ENCODE measurements at places on chromosomes 12 and 14. TPM values are rescaled to one million over a fixed set of nuclear protein-coding genes. Genes with fewer than 3 reads are reported as not detected.

DNA sequence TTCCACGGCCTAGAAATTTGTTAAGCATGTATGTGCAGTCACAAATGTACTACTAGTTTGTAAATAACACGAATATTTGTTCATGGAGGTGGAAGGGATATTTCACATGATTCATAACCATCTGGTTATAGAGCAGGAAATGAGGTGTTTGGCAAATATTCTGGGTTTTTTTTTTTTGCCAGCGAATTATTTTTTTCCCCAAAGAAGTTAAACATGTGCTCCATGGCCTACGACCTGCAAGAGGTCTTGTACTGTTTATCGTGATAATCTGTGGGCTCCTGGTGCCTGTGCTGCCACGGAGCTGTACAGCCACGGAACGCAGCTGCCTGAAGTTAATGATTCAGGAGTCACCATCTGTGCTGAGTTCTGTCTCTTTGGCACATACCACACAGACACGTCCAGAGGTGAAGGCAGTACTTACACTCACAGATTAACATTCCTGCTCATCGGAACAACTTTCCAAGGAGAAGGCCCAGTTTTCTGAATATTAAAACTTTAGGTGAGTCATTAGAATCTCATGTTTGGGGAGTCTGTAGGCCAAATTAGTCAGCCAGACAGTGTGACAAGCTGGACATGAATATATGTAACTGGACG lies 156.3 kb downstream of the TMX1 start:
- H3K27ac ChIP-seq, result peak overlapping the region; percentile 98
- peaks cover 61% of the 10 kb centered on the region for H3K4me1 ChIP-seq
- no peaks in the 10 kb centered on the region for H3K27me3 ChIP-seq
- peak; percentile 99 for DNase-seq
- H3K36me3 ChIP-seq, result no peaks in the 10 kb centered on the region
- H3K4me3 ChIP-seq, result peak overlapping the region; percentile 32

DNA sequence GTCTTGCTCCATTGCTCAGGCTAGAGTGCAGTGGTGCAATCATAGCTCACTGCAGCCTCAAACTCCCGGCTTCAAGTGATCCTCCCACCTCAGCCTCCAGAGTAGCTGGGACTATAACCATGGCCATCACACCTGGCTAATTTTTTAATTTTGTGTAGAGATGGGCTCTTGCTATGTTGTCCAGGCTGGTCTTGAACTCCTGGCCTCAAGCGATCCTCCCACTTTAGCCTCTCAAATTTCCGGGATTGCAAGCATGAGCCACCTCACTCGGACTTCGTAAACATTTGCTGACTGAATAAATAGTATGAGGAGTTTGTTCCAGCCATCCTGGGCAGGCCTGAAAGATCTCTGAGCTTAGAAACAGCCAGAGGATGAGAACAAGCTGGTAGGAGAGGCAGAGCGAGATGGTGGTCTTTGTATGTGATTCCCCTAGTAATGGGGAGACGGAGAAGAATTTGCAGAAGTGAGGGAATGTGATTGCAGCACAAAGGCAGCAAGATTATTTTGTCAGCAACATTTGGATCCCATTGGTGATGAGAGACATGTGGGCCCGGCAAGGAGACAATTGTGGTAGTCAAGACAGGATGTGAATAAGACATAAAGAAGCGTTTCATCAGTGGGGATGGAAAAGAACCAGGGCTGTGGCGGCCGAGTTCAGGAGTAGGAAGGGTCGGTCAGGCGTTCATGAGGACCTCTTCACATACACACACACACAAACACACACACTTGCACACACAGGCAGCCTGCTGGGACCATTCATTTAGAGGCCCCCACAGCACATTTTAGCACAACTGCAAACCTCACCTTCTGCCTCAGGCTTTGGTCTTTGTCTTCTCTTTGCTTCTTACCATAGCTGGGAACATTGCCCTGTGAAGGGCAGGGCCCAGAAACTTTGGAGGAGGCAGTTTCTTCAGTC lies 155.5 kb downstream of the ZFP36L1 start:
- no peak for DNase-seq
- H3K4me1 ChIP-seq, result no peaks in the 10 kb centered on the region
- H3K4me3 ChIP-seq, result no peak overlapping the region
- no peak overlapping the region for H3K27ac ChIP-seq

STXBP6 gene
- 0.40 TPM for total RNA-seq

DNA sequence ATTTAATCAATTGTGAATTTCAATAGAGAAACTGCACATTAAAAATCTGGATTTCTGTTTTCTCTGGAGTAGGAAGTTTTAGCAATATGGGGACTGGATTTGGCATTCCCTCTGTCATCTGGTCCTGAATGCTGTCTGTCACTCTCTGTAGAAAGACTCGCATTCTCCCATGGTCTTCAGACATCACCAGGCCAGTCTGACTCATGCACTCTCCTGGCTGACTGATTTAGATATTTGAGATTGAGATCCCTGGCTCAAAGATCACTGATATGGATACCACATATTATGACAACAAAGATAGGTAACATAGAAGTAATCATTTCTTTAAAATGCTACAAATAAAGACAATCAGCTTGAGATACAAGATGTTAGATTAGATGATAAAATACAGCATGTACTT lies 524.5 kb downstream of the GALC start:
- no peak overlapping the region for H3K27ac ChIP-seq
- no peak overlapping the region for H3K4me3 ChIP-seq
- no peaks in the 10 kb centered on the region for H3K4me1 ChIP-seq

DNA sequence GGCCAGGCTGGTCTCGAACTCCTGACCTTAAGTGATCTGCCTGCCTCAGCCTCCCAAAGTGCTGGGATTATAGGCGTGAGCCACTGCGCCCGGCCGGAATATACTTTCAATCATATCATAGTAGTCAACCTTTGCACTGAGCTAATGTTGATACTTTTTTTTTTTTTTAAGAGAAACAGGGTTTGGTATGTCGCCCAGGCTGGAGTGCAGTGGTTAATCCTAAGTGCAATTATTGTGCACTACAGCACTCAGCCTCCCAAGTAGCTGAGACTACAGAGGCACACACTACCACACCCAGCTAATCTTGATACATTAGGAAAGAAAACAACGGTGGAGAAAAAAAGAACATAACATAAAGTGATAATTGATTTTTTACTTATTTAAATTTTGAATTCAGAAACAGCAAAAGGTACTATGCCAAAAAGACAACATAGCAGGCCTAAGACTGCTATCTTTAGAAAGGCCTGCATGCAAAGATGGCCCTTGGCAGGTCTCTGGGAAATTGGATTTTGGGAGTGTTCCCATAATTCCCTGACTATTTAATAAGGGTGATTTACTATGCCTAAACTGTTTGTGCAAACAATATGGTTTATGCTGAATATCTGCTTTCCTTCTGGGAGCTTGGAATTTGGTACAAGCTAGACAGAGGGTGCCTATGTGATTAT lies 15.5 kb downstream of the BTBD7 start:
- H3K36me3 ChIP-seq, result peaks cover 7% of the 10 kb centered on the region
- no peak overlapping the region for H3K4me3 ChIP-seq
- H3K27ac ChIP-seq, result no peak overlapping the region
- no peaks in the 10 kb centered on the region for H3K27me3 ChIP-seq
- H3K4me1 ChIP-seq, result peaks cover 19% of the 10 kb centered on the region

DNA sequence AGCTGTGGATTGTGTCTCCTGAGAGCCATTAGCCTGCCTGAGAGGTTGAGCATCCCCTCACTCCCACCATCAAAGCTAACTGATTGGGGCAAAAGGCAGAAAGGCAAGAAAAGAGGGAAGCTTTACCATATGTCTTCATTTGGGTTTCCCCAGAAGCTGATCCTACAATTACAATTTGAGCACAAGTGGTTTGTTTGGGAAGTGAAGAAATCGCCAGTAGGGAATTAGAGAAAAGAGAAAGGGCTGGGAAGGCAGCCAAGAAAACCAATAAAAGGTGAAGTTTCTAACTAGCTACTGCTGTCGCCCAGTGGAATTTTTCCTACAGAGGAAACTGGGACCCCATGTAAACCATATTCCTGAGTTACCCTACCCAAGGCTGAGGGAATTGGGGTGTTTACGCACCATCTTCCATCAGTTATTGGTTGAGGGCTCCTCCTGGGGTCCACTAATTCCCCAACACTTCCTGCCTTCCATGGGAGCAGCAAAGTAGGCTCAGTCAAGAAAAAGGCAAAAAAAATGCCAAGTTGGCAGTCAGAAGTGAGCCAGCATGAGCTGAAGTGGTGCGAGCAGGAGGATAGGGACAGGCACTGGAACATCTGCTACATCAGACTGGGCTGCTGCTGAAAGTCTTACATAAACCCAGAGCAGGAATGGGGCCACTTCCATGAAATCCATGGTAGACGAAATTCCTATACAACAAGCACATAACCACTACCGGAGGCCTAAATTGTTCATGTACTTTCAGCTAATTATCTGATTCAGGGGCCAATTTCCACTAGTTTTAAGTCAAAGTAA lies 17.3 kb downstream of the KCNK10 start:
- no peak overlapping the region for H3K27ac ChIP-seq
- H3K27me3 ChIP-seq, result peaks cover 14% of the 10 kb centered on the region
- H3K4me1 ChIP-seq, result no peaks in the 10 kb centered on the region
- no peaks in the 10 kb centered on the region for H3K36me3 ChIP-seq
- no peak overlapping the region for H3K4me3 ChIP-seq

- no peak for DNase-seq
- H3K4me1 ChIP-seq, result peaks cover 48% of the 10 kb centered on the region
- peak overlapping the region; percentile 86 for H3K4me3 ChIP-seq
- H3K36me3 ChIP-seq, result peaks cover 22% of the 10 kb centered on the region
Measured at GRCh38 chr14:51654533-51654845, 2.8 kb downstream of the FRMD6 start.

WSCD2 gene
- total RNA-seq, result not detected

DNA sequence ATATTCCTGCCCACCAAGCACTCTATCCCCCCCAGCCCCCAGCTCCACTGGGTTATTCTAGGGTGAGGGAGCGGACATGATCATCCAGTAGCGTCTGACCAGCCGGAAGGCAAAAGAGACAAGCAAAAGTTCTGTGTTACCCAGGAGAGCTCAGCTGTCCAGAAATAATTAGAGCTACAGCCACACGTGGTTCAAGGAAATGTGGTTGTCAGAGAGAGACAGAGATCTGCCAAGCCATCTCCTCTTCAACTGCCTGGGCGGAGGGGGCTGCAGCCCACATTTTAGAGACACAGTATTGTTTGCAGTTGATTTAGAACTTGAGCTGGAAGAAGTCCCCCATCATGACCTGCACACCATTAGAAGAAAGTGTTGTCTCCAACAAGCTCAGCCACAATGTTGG lies 30.4 kb downstream of the DAO start:
- H3K4me1 ChIP-seq, result peaks cover 15% of the 10 kb centered on the region
- no peak overlapping the region for H3K4me3 ChIP-seq
- H3K36me3 ChIP-seq, result no peaks in the 10 kb centered on the region
- H3K27ac ChIP-seq, result no peak overlapping the region
- DNase-seq, result no peak

DNA sequence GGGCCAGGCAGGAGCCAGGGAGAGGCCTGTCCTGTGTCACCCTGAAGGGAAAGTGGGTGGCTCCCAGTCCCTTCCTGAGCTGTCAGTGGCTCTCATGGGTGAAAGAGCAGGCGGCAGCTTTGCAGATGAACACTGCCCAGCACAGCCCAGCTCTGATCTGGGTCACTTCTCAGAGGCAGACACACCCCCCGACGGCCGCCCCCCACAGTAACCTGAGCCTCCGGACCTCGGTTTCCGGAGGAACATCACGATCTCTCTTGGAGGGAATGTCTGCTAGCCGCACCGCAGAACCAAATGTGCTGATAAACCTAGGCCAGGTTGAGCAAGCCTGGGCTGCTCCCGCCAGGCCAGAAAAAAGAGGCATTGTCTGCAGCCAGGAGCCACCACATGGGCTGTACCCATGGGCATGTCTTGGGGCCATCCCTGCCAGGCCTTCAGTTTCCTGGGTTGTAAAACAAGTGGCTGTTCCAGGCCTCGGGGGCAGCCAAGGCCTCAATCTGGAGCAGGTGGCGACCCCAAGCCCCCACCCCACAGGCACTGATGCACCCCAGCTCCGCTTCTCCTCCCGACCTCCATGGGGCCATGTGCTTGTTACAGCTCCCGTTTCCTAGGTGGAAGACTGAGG lies 57.6 kb downstream of the NCOR2 start:
- no peaks in the 10 kb centered on the region for H3K27me3 ChIP-seq
- no peak overlapping the region for H3K27ac ChIP-seq
- DNase-seq, result no peak
- H3K4me3 ChIP-seq, result no peak overlapping the region

GRCh38 chr12:95074766-95075165 lies 1.3 kb upstream of the NR2C1 start:
- no peak overlapping the region for H3K4me3 ChIP-seq
- no peaks in the 10 kb centered on the region for H3K36me3 ChIP-seq
- H3K4me1 ChIP-seq, result peaks cover 6% of the 10 kb centered on the region
- H3K27ac ChIP-seq, result no peak overlapping the region
- H3K27me3 ChIP-seq, result no peaks in the 10 kb centered on the region
- DNase-seq, result no peak

- no peaks in the 10 kb centered on the region for H3K4me1 ChIP-seq
- H3K36me3 ChIP-seq, result no peaks in the 10 kb centered on the region
- H3K4me3 ChIP-seq, result no peak overlapping the region
- no peak overlapping the region for H3K27ac ChIP-seq
- no peaks in the 10 kb centered on the region for H3K27me3 ChIP-seq
Measured at GRCh38 chr12:32214723-32215122, 108.1 kb downstream of the BICD1 start.

DNA sequence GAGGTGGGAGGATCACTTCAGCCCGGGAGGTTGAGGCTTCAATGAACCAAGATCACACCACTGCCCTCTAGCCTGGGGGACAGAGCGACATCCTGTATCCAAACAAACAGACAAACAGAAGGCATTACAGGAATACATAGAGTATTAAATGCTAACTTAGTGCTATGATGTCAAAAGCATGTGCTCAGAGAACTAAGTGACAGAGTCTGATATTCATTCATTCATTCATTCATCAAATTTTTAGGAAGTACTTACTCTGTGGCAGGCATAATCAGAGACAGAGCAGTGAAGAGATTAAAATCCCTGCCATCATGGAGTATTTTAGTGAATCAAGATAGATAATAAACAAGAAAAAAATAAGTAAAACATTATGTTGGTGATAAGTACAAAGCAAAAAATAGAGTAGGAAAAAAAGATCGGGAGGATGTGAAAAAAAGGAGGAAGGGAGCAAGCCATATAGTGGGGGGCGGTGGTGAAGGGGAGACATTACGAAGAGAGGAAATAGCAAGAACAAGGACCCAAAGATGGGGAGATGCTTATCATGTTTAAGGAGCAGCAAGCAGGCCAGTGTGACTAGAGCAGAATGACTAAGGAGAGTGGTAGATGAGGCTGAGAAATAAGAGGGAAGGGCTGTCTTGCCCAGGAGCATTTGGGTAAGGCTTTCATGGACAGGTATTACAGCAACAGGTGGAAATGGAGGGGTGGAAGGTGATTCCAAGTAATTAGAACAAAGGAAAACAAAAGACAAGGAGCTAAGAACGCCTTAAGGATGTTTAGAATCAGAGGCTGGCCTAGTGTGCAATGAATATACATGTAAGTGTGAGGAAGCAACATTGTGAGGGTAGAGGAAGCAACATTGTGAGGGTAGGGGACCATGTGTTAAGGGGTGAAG lies 2.8 kb downstream of the MAP4K5 start:
- no peaks in the 10 kb centered on the region for H3K27me3 ChIP-seq
- peaks cover 56% of the 10 kb centered on the region for H3K4me1 ChIP-seq

IL31 gene
- not detected for total RNA-seq

GRCh38 chr14:89566644-89567415 lies 149.8 kb upstream of the FOXN3 start:
- no peaks in the 10 kb centered on the region for H3K36me3 ChIP-seq
- no peak overlapping the region for H3K4me3 ChIP-seq
- DNase-seq, result no peak
- H3K4me1 ChIP-seq, result no peaks in the 10 kb centered on the region
- no peak overlapping the region for H3K27ac ChIP-seq

GRCh38 chr14:54771411-54772027 lies 131.1 kb downstream of the GCH1 start:
- peak overlapping the region; percentile 85 for H3K27ac ChIP-seq
- peaks cover 30% of the 10 kb centered on the region for H3K4me1 ChIP-seq
- DNase-seq, result no peak
- peaks cover 20% of the 10 kb centered on the region for H3K36me3 ChIP-seq
- no peaks in the 10 kb centered on the region for H3K27me3 ChIP-seq
